ENCODE measurements at places on chromosomes 6 and 20.
A peak's percentile ranks its signal among the peaks of the same experiment; 100 is the strongest.

DNA sequence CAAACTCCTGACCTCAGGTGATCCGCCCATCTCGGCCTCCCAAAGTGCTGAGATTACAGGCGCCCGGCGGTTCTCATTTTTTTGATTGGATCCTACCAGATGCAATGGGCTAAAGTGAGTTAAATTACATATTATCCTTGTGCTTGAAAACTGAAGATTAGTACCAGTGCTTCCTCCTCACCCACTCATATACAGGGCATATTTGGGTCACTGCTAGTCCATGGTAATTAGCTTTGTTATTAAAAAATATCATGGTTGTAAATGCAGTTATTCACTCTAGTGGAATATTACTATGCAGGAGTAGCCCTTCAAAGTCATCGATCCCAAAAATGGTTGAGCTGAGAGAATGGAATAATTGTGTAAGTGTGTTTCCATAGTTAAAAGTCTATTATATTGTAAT is 26.5 kb downstream of the ZNF292 start:
- DNase-seq = no peak

DNA sequence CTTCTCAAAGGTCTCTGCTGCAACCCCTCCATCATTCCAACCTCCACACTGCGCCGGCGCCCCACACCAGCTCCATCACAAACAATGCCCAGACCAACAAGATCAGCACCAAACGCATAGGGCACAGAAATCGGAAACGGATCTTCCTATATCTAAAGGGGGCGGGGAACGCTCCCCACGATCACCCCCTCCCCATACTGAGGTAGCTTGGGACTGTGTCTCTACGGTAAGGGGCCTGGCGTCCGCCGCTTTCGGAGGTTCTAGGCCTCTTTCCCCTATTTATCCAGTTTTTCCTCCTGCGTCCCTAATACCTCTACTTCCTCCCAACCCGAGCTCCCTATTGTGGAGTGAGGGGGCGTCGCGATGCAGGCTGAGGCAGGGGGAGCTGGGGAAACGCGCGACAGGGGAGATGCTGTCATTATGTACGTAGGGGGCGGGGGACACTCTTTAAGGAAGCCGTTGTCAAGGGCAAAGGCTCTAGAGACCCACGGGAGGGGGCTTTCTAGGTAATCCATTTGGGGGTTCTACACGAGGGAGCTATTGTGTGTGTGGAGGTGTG is 909 bp downstream of the DNAAF9 start:
- DNase-seq = no peak

DNA sequence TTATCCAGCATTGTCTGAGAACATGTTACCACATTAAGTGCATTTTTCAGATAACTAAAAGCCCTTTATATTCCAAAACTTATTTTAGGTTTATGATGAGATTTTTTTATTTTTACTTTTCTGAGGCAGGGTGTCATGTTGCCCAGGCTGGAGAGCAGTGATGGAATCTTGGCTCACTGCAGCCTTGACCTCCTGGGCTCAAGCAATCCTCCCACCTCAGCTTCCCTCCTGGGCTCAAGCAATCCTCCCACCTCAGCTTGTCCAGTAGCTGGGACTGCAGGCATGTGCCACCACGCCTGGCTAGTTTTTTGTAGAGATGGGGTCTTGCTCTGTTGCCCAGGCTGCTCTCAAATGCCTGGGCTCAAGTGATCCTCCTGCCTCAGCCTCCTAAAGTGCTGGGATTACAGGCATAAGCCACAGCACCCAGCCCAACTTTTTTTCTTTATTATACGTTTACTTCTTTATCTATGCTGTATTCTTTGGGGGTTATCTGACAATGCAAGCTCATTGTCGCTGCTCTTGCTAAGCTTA is 6.2 kb downstream of the DYNLT1 start:
- no peak for DNase-seq

DNA sequence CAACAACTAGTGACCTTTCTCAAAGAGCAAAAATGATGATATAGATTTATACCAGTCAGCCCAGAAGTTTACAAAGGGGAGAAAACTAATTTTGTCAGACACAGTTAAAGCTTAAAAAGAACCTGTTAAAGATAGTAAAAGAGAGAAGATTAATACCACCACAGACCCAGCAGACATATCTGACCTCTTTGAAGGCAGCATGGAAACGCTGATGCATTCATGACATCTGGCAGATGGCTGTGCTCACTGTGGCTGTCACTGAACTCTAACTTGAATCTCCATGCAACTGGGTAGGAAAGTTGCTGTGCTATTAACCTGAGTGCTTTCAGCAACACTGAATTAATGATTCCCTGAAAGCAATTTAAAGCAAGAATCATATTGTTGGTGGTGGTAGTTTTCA is 159.8 kb upstream of the PRDM1 start:
- DNase-seq = no peak

DNA sequence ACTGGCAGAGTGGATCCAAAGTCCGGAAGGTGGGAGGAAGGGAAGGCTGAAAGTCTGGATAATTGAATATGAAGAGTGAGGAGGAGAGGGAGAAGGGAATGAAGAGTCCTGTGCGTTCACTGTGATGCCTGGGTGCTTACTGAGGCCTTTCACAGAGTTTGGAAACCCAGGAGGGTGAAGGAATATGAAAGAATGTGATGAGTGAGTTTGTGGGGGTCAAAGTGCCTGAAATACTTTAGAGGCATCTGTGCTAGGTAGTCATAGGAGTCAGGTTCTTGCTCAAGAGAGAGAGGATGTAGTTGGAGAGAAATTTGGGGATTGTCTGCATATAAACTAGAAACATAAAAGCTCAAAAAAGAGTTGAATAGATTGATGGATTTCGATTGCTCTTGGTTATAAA is 20.7 kb downstream of the NKX2-4 start:
- DNase-seq = no peak

GRCh38 chr6:1910621-1911407 is 301.1 kb downstream of the FOXC1 start:
- DNase-seq = no peak

GRCh38 chr6:27407153-27407814 is 18.7 kb downstream of the ZNF391 start:
- DNase-seq = no peak

DNA sequence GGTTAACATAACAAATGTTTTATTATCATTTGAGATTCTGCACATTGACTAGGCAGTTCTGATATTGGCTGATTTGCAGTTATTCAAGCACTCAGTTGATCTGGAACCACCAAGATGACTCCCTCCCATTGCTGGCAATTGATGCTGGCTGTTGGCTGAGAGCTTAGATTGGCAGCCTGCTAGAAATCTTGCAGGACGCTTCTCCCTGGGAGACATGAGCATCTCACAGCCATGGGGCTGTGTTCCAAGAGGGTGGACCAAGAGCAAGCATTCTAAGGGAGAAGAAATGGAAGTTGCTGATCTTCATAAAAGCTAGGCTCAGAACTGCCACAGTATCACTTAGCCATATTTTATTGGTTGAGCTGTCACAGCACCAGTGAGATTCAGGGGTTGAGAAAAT is 233.4 kb upstream of the ID4 start:
- no peak for DNase-seq

DNA sequence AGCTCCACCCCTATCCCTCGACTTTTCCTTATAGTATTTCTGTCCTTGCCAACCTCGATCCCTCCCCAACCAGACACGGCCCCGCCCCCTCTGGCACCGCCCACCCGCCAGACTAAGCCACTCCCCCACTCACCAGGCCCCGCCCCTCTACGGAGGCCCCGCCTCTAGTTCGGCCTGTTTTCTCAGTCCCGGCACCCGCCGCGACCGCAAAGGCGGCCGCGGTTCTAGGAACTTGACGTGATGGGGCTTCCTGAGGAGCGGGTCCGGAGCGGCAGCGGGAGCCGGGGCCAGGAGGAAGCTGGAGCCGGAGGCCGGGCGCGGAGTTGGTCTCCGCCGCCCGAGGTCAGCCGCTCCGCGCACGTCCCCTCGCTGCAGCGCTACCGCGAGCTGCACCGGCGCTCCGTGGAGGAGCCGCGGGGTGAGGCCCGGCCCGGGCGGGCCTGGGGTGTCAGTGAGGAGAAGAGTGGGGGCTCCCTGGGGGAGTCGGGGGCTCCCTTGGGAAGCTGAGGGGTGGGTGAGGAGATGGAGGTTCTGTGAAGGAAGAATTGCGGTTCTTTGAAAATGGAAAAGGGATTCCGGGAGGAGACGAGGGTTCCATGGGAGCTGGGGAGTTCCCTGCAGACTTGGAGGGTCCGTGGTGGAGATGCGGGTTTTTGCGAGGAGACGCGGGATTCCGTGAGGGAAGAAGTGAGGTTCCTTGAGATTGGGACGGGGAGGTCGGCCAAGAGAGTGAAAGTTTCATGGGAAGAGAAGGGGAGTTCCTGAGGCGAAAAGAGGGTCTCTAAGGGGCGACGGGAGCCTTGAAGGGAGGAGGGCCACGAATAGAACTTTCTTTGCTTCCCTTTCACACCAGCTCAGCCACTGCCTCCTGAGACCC is at the start of gene ACSS2:
TSS of gene ACSS2 (plus strand) at position 207 of the 877 bp plus-strand sequence. CDS start at position 241, 34 bp downstream.
- no peak for DNase-seq

- DNase-seq = no peak
Observed at GRCh38 chr20:62694868-62695267, 13.8 kb upstream of the NTSR1 start.

GRCh38 chr6:82750556-82750955 is 315.1 kb downstream of the UBE3D start:
- no peak for DNase-seq

GRCh38 chr20:41854765-41855164 is 236.6 kb upstream of the CHD6 start:
- no peak for DNase-seq

DNA sequence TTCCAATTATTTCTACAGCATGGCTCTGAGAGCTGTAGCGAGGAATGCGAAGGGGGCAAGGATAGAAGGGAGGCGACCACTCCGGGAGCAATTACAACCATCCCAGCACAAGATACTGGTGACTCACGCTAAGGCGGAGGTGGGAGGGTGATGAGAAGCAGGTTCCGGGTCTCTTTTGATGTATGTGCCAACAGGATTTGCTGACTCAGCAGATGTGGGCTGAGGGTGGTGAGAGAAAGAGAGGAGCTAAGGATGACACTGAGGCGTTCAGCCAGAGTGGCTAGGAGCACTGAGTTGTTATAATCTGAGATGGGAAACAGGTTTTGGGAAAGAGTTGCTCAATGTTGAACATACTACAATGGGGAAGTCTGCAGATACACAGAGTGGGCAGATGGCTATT is 9.3 kb upstream of the TXNDC5 start:
- DNase-seq = no peak

DNA sequence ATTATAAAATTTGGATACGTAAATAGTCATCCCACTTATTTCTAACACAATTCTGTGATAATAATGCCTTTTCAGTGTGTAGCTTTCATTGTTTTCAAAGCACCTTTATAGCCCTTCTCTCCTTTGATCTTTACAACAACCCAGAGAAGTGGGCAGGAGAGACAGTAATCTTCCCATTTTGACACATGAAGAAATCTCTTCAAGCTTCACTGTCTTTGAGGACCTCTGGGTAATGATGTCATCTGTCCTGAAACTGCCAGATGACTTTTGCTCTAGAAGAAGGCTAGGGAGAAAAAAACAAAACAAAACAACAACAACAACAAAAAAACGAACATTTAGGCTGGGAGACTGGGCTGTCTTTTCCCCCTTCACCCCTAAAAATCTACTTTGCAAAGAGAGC is 203.0 kb downstream of the KCNQ5 start:
- DNase-seq = no peak

GRCh38 chr6:104682722-104683643 is 176.7 kb downstream of the HACE1 start:
- peak; percentile 46 for DNase-seq

DNA sequence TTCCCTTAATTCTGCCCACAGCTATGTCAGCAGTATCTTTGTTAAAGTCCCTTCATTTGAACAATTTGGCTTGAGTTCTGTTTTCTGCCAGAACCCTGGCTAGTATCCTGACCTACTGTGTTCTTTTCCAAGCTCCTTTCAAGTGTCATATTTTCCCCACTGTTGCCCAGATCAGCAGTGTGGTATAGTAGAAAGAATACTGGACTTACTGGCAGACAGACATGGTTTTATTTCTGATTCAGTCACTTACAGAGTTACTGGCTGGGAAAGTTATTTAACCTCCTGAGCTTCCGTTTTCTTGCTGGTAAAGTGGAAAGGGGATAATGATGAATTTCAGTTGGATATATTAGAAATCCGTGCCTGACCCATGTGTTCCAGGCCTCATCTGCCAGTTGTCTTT is 39.8 kb upstream of the RAB23 start:
- no peak for DNase-seq

- no peak for DNase-seq
Observed at GRCh38 chr6:166405386-166405785, 22.6 kb upstream of the MPC1 start.

- DNase-seq = no peak
Observed at GRCh38 chr20:17380801-17381200, 150.4 kb downstream of the BFSP1 start.

- DNase-seq = no peak
Observed at GRCh38 chr6:6545616-6546317, 42.8 kb upstream of the LY86 start.

DNA sequence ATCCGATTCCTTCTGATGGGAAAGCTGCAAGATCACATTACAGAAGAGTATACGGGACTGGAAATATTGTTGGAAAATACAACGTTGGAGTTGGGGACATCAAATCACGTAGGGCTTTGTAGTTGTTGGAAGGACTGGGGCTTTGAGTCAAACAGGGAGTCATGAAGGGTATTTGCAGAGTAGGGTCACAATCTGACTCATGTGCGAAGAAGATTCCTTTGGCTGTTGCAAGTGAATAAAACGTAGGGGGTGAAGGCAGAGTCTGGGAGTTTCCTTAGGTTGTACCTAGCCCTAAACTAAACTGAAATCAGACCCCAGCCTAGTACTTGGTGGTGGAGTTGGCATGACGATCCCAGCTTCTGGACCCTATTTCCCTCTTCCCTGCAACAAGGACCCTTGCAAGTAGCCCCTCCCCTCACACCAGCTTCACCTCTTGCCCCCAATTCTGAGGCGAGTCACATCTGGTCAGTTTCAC is 32.3 kb downstream of the SNX5 start:
- DNase-seq = no peak

DNA sequence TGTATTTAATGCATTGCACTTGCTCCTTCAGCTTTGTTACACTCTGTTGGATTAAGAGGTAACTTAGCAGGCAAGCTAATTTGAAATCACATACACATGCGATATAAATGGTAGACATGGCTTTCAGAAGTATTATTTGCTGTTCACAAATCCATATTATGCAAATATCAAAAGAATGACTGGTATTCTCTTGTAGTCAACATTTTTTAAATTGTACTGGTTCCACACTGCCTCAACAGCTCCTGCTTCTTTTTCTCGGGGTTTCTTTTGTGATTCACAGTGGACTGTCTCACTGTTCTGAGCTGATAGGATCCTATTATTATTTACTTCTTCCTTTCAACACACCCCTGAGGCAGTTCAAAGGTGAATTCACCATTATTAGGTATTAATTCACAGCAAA is 927.4 kb downstream of the KIF16B start:
- DNase-seq = no peak

DNA sequence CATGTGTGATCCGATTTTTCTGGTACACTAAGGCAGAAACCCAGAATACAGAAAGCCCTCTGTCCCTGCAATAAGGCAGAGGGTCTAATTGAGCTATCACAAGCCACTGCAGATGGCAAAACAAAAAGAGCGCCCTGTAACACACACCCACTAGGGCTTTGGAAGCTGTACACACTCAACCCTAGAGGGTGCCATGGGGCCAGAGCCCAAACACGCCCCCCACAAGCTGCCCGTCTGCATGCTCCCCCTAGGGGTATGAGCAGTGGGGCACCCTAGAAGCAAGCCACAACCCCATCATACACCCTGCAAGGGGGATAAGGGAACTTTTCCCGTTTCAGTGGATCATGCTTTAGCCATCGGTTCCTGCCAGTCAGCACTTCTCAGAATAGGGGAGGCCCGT is 62.2 kb upstream of the PDE10A start:
- no peak for DNase-seq

GRCh38 chr6:17432356-17432755 is 39.0 kb downstream of the CAP2 start:
- no peak for DNase-seq

- DNase-seq = no peak
Observed at GRCh38 chr6:138847884-138848283, 52.0 kb downstream of the ECT2L start.
